Activated T-cell treated with anti-CD3 and anti-CD28 coated beads, Interleukin-2, amount 50 U/mL, for 72 hours (primary cell): ENCODE measurements at places on chromosomes 11 and 22.

GRCh38 chr11:90330632-90331031 is 107.8 kb upstream of the CHORDC1 start:
- no peaks in the 10 kb centered on the region for H3K36me3 ChIP-seq
- no peak overlapping the region for H3K4me3 ChIP-seq
- H3K27me3 ChIP-seq, result peaks cover under 1% of the 10 kb centered on the region
- no peaks in the 10 kb centered on the region for H3K4me1 ChIP-seq

- DNase-seq, result no peak
- H3K4me3 ChIP-seq, result no peak overlapping the region
- H3K36me3 ChIP-seq, result no peaks in the 10 kb centered on the region
- no peak overlapping the region for H3K27ac ChIP-seq
Observed at GRCh38 chr11:114563077-114563476, 3.4 kb upstream of the NXPE1 start.

- peak overlapping the region; percentile 82 for H3K4me3 ChIP-seq
- H3K4me1 ChIP-seq, result peaks cover 92% of the 10 kb centered on the region
- no peaks in the 10 kb centered on the region for H3K27me3 ChIP-seq
- H3K36me3 ChIP-seq, result peaks cover 2% of the 10 kb centered on the region
Observed at GRCh38 chr11:74011360-74012073, 2.6 kb upstream of the UCP3 start.

GRCh38 chr11:24531528-24531927 is 34.7 kb downstream of the LUZP2 start:
- DNase-seq, result no peak
- H3K27ac ChIP-seq, result no peak overlapping the region
- H3K4me3 ChIP-seq, result no peak overlapping the region
- H3K4me1 ChIP-seq, result no peaks in the 10 kb centered on the region

DNA sequence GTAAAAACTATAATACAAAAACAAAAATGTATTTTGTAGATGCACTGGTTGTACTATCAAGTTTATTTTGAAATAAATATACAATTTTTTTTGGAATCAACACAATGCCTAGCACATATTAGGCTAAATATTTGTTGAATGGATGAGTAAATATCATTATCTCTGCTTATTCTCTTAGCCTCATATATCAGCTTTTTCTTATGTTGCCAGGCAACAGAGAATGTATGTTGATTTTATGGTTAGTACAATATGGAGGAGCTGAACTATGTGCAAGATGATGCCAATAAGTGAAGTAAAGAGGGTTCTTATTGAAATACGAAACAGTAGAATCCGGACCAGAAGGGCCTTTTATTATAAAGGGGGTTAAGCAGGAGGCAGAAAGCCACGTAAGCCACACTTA is 94.9 kb downstream of the FAR1 start:
- H3K4me3 ChIP-seq, result no peak overlapping the region
- H3K36me3 ChIP-seq, result no peaks in the 10 kb centered on the region
- no peaks in the 10 kb centered on the region for H3K4me1 ChIP-seq
- H3K27me3 ChIP-seq, result no peaks in the 10 kb centered on the region
- no peak overlapping the region for H3K27ac ChIP-seq

DNA sequence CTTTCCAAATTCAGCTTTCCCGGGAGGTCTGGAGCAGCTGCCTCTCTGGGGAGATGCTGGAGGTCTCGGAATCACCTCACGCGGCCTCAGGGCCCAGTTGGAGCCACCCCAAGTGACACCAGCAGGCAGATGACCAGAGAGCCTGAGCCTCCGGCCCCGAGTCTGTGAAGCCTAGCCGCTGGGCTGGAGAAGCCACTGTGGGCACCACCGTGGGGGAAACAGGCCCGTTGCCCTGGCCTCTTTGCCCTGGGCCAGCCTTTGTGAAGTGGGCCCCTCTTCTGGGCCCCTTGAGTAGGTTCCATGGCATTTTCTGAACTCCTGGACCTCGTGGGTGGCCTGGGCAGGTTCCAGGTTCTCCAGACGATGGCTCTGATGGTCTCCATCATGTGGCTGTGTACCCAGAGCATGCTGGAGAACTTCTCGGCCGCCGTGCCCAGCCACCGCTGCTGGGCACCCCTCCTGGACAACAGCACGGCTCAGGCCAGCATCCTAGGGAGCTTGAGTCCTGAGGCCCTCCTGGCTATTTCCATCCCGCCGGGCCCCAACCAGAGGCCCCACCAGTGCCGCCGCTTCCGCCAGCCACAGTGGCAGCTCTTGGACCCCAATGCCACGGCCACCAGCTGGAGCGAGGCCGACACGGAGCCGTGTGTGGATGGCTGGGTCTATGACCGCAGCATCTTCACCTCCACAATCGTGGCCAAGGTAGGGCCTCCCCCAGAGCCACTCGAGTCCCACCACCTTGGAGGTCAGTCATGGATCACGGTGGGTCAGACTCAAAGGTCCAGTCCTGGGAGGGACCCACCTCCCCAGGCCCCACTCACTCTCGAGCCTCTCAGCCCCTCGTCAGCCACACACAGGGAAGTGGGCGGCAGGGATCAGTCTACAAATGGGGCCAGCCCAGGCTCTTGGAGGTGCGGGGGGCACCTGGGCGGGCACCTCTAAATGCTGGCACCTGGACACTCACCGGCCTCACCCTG is 525 bp downstream of the SLC22A12 start:
- no peaks in the 10 kb centered on the region for H3K4me1 ChIP-seq
- no peak for DNase-seq
- peaks cover 2% of the 10 kb centered on the region for H3K27me3 ChIP-seq

GRCh38 chr22:27194096-27194748 is 536.8 kb downstream of the MIAT start:
- H3K27me3 ChIP-seq, result peaks cover 15% of the 10 kb centered on the region
- peak overlapping the region; percentile 51 for H3K27ac ChIP-seq
- peaks cover 5% of the 10 kb centered on the region for H3K4me1 ChIP-seq
- no peak overlapping the region for H3K4me3 ChIP-seq

- H3K27ac ChIP-seq, result no peak overlapping the region
- no peaks in the 10 kb centered on the region for H3K36me3 ChIP-seq
- H3K4me3 ChIP-seq, result no peak overlapping the region
- H3K27me3 ChIP-seq, result peaks cover 29% of the 10 kb centered on the region
Observed at GRCh38 chr11:134481135-134481534, 69.1 kb upstream of the B3GAT1 start.
